ENCODE measurements at places on chromosomes 6 and 20.
A peak's percentile ranks its signal among the peaks of the same experiment; 100 is the strongest.

DNA sequence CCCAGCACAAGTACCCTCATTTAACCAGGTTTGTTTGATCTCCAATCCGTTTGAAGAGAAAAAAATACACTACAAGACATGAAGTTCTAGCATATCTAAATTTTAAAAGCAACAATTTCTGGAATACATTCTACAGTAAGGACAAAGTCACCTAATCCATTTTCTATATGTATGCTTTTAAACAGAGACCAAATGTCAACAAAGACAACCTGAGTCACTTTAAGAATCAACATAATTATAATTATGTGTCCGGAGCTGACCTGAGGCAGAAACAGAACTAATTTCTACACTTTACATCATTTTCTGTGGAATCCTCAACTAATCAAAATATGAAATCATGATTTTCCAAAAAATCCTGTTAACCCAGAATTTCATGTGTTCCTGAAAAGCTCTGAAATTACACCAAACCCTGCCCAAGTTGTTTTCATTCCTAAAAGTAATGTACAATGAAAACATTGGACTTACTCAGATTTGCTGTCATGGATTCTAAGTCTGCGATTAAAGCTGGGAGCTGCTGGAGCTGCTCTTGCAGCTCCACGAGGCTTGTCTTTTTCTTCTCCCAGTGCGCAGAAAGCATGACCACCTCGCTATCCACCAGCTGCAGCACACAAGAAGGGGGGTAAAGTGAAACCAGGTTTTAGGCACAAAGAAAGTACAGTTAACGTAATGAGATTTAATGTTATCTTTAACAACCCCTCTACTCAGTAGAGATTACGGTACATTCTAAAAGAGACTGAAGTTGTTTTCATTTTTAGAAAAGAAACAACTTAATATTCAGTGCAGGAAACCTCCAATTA is 35.8 kb downstream of the DTNBP1 start:
- DNase-seq, result no peak

DNA sequence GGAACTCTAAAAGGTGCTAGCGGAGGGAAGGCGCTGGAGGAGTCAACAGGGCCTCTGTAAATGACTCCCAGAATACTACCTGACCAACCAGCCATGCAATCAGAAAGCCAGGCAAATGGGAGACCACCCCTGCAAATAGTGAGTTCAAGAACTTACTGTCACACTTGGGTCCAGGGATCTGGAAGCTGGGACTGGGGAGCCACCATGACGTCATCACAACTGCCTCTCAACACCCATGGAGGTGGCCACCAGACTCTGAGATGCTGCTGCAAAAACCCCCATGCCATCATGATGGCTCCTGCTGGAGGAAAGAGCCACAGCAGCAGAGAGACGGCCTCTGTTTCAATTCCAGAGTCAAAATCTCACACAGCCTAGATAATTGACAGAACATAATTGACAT is 8.5 kb upstream of the PDYN start:
- DNase-seq, result no peak

- DNase-seq, result no peak
Measured at GRCh38 chr6:3800850-3801591, 48.2 kb upstream of the FAM50B start.

- no peak for DNase-seq
Measured at GRCh38 chr20:60857708-60858107, 394.4 kb upstream of the CDH4 start.

DNA sequence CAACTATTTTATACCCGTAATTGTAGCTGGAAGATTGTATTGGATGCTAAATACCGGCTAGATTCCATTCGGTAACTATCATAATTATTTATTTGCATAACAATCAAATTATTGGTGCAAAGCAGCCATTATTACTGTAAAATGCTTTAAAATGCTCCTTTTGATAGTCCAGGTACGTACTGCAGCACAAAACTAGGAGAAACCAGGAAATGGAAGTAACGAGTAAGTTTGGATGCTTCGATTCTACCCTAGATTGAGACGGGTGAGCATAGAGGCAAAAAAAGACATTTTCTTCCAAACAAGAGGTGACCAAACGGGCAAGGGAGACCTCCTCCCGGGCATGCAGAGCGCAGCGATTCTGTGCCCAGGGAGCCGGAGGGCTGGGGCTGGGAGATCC is 469 bp upstream of the XRN2 start:
- no peak for DNase-seq

DNA sequence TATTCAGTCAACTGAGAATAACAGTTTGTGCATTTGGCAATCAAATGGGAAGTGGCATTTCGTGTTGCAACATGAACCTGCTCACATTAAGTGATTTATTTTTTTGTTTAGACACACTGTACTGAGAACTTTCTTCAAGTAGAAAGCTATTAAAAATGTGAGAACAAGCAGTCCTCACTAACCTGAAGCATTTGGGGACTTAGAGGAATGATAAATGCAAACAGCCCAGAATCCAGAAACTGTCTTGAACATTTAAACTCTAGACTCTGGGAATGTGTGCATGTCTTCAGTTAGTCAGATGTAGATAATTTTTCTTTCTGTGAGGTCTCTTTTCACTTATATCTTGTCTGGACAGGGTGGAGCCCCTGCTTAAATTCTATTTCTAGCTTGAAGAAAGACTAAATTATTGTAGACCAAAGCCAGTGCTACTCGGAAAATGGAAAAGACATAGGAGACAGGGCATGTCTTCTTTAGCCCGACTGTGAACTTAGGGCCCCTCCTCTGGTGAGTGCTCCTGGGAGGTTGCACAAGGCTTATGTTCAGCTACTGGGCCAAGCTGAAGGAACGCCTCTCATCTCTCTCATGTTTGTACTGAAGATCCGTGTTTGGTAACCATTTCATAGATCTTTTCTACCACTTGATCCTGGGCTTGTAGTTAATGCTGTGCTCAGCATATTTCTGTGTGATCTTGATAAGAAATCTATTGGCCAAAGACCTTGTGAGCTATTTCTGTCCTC is 70.1 kb downstream of the SLX4IP start:
- peak; percentile 79 for DNase-seq

DNA sequence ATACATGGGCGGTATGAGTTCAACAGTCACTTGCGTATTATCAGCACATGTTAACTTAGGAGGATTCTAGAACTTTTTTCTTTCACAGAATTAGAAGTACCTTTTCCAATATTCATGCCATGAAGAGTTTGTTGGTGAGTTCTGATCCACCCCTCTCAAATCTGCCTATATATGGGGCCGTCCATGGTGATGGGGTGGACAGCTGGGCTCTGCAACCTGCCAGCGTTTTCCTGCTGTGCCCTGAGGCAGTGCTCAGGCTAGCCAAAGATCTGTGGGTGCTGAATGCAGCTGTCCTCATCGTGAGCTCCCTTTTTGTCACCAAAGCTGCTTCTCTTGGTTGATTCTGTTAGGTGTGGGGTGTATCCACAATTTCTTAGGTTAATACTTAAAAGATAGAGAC is 88.7 kb downstream of the THBS2 start:
- no peak for DNase-seq

- no peak for DNase-seq
Measured at GRCh38 chr6:18976091-18976490, 588.9 kb downstream of the RNF144B start.

GRCh38 chr6:27770724-27771123 is 141.5 kb downstream of the OR2B2 start:
- DNase-seq, result no peak

DNA sequence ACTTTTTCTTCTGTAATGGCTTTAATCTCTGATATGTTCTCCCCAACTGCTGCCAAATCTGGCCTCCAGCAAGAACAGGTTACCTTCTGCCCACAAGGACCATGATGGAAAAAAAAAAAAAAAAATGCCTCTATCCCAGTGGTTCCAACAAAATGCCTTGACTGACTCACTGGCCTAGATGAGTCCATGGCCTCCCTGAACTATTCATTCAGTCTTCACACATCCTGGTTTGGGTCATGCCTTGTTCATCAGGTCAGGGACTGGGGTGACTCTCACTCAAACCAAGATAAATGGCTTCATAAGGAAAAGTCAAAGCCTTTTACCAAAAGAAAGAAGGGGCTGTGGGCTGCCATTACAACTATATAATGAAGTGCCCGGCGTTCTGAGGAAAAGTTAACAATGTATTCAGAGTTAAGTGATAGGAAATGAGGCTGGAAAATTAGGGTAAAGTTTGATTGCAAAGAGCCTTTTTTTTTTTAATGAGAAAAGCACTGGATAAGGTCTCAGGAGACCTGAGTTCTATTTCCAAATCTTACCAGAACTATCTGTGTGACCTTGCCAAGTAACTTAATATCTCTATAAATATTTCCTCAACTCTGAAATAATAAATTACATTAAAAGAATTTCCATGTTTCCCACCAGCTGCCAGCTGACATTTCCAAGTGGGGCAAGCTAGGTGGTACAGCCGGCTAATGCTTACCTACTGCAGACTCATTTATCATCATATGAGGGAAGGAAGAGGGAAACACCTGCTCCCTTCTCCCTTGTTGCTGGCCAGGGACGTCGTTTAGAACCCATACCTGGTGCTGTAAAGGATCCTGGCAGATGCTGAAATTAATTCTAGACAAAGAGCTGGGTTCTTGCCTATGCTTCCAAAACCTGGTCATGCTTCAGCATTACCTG is 380.0 kb upstream of the MARCKS start:
- no peak for DNase-seq

GRCh38 chr6:63997734-63998133 is 362.1 kb downstream of the PHF3 start:
- DNase-seq, result no peak

DNA sequence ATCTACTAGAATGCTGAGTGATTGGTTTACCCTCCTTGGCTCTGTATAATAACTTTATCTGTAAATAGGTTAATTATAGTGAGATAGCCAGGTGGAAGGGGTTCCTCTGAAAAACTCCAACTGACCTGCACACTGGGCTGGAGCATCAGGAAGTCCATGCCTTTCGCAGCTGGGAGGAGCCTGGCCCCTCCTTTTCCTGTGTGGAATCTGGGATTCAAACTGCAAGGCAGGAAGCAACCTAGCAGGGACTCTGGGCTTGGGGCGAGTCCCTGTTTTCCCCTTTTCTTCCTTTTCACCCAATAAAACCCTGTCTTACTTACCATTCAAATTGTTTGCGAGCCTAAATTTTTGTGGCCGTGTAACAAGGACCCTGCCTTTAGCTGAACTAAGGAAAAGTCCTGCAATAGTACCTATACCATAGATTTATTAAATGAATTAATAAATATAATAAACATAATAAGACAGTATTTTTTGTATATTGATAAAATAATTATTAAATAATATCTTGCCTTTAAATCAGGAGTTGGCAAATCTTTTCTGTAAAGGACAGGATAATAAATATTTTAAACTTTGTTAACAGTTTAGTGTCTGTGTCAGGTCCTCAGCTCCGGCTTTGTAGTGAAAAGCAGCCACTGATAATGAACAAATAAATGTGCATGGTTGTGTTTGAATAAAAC is 406.2 kb upstream of the MMS22L start:
- DNase-seq, result no peak

DNA sequence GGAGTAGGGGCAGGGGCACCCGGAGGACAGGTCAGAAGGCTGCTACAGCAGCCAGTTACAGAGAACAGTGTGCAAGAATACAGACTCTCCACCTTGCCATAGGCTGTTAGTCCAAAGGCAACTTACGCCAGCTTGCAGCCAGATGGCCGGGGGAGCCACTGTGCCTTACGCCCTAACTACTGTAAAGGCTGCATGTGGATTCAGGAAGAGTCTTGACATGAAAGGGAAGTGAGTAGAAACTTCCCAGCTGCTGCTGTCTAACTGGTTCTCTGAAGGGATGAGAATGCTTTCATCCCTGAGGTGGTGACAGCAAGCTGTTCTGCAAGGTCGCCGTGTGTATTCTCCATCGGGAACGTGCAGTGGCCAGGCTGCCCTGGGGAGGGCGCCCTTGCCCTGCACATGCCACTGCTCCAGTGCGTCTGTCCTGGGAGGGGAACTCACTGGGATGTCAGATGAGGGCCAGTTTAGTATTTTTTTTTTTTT is 46.1 kb downstream of the LYRM4 start:
- peak; percentile 23 for DNase-seq

- no peak for DNase-seq
Measured at GRCh38 chr6:26340066-26340465, 24.9 kb upstream of the BTN3A2 start.

DNA sequence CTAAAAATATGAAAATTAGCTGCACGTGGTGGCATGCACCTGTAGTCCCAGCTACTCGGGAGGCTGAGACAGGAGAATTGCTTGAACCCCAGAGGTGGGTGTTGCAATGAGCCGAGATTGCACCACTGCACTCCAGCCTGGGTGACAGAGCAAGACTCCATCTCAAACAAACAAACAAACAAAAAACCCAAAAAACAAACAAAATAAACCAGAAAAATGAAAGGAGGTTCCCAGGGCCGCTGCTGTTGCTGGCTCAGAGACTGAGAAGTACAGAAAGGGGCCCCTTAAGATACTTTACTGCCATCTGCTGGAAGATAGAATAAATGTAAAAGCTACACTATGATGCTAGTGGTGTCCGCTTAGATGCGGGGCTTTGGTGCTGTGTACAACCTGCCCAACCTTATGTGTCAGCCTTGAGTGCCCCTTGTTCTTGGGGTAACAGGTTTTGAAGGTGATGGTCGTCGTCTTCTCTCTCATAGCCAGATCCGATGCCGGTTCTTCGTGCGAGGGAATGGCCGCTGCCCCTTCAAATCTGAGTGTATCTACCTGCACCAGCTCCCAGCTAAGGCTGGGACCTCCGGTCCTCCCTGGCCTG is 2.8 kb upstream of the FANCE start:
- peak; percentile 92 for DNase-seq

DNA sequence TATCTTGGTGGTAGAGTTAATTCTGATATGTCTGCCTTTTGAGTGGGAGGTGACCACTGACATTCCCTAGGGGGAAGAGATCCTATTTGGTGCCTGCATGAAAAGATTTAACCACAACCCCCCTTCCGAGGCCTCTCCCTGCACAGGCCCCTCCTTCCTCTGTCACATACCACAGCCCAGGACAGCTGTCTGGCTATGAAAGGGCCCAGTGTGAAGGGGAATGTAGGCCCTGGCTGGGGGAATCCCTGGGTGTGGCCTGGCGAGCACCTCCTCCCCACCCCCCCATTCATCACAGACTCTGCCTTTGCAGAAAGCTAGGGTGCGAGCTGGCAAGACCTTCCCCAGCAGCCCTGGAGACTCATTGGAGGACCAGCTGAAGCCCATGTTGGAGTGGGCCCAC is 27.4 kb upstream of the MAPRE1 start:
- no peak for DNase-seq

- no peak for DNase-seq
Measured at GRCh38 chr6:5680095-5680494, 326.6 kb downstream of the NRN1 start.

- no peak for DNase-seq
Measured at GRCh38 chr20:4835244-4836177, 113.8 kb downstream of the PRND start.

GRCh38 chr6:107585815-107586435 is 96.0 kb downstream of the SOBP start:
- DNase-seq, result no peak

- no peak for DNase-seq
Measured at GRCh38 chr6:18081025-18081668, 41.3 kb downstream of the NHLRC1 start.

- DNase-seq, result no peak
Measured at GRCh38 chr6:38284802-38285394, 354.8 kb downstream of the BTBD9 start.

GRCh38 chr20:44039741-44040140 is 125.1 kb downstream of the TOX2 start:
- no peak for DNase-seq

Measured in AML-193 (cell line).